Left ventricle myocardium superior (tissue), 1 donor: ENCODE measurements at places on chromosomes 11 and 22.

- DNase-seq: no peak
Measured at GRCh38 chr11:34416088-34416487, 22.6 kb upstream of the CAT start.

DNA sequence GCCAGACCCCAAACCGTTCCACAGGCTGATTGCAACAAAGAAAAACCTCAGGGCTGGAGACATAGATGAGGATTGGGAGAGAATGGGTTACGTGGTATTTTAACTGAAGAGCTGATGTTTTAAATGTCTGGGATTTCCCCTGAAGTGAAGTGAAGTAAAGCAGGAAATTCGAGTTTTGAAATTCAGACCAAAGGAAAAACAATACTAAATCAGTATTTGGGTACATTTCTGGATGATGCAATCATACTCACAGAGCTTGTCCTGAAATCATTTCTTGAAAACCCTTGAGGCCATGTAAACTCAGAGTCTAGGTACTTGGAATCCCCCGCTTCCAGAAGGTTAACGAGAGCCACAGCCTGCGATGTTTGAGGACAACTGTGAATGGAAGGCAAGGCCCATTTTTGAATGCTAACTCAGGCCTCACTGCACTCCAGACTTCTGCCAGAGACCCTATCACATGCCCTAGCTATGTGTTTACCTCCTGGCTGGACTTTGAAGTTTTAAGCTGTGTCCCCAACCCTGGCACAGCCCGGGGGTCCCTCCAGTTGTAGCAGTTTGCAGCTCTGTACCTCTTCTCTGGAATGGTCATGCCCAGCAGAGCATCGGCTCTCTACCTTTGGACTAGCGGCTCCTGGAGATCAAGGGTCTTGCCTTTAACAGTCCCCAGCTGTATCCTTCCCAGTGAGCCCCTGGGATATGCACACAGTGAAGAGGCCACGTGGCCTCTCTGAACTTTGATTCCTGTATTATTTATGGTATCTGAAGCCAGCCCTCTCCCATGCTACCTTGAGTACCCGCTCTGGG lies 5.4 kb upstream of the FTH1 start:
- no peak for DNase-seq

- DNase-seq: no peak
Measured at GRCh38 chr11:115179636-115180035, 324.6 kb downstream of the CADM1 start.

- no peak for DNase-seq
Measured at GRCh38 chr22:36824655-36825054, 7.8 kb upstream of the PVALB start.

DNA sequence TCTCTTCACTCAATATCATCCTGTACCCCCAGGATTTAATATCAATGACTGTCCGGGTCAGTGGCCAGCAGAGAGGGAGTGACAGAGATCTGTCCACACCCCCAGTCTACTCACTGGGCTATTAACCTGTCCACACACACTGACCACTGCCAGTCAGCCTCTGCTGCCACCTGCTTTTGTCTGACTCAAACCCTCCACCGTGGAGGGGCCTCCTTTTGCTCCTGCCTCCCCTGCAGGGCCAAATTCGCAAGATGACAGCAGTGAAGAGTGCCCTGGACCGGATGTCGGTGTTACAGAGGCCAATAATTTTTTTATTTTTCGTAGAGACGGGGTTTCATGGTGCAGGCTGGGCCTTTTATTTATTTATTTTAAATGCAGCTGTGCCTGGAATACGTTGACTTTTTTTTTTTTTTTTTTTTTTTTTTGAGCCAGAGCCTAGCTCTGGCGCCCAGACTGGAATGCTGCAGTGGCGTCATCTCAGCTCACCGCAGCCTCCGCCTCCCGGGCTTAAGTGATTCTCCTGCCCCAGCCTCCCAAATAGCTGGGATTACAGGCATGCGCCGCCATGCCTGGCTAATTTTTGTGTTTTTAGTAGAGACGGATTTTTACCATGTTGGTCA lies 5.1 kb downstream of the PDXP start:
- no peak for DNase-seq
